ENCODE measurements at places on chromosomes 16 and 17.

DNA sequence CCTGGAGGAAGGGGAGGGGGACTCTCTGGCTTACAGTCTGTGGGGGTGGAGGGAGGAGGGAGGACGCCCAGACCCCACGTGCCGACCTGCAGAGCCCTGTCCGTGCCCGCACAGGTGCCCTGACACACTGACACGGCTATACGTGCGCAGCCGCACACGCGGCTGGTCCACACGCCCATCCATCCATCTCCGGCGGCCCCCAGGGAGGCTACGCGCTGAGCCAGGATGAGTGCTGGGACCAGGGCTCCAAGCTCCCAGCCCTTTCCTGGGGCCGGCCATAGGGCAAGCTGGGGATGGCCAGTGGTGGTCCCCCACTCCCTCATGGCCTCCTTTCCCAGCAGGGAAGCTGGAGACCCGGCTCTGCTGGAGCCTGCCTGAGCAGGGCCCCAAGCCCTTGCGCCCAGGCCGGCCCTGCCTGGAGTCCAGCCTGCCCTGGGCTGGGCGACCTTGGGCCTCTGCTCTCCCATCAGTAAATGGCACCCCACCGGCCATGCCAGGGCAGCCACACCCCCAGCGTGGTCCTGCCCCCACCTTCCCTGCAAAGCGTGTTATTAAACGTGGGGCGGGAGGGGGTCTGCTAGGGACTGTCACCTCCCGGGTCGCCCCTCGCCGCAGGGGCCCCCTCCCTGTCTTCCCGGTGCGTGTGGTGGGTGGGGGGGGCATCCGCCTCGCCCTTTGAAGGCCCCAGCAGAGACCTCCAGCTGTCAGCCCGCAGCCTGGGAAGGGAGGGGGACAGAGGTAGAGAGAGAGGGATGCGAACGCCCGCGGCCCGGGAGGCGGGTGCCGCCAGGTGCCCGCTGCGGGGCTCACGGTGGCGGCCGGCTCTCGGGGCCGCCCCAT, 863 bp downstream of the CASKIN1 start:
- no peak for DNase-seq

GRCh38 chr17:70295329-70295728, 126.0 kb downstream of the KCNJ2 start:
- DNase-seq: no peak

DNA sequence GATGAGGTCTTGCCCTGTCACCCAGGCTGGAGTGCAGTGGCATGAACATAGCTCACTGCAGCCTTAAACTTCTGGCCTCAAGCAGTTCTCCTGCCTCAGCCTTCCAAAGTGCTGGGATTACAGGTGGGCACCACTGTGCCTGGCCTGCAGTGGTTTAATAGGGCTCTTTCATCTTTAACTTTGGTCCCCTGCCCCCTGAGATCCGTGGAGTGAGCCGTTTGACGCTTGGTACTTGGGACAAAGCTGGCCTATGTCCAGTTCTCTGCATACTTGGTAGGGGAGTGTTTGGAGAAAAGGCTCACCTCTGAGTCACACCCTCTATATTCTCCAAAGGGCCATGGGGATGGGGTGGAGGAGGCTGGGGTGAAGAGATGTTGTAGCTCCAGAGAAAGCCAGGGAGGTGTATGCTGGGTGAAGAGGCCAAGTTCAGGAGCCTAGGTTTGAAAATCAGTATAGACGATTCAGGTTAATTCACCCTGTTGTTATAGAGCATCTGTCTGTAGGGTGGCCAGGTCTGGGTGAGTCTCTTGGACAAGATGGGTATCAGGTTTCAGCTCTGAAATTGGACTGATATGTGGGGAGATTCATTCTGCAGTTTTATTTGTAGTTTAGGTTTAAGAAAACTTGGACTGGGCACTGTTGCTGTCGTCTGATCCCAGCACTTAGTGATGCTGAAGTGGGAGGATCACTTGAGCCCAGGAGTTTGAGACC, 17.6 kb downstream of the ABCC1 start:
- peak; percentile 37 for DNase-seq

DNA sequence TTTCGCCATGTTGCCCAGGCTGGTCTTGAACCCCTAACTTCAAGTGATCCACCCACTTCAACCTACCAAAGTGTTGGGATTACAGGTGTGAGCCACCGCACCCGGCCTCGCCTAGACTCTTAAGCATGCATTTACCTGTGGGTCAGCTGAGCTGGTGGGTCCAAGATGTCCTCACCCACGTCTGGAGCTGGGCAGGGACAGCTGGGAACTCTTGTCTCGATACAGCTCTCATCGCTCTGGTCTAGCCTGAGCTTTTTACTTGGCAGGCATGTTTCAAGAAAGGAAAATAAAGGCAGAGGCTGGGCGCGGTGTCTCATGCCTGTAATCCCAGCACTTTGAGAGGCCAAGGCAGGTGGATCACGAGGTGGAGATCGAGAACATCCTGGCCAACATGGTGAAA, 56.9 kb upstream of the PHOSPHO1 start:
- DNase-seq: no peak

DNA sequence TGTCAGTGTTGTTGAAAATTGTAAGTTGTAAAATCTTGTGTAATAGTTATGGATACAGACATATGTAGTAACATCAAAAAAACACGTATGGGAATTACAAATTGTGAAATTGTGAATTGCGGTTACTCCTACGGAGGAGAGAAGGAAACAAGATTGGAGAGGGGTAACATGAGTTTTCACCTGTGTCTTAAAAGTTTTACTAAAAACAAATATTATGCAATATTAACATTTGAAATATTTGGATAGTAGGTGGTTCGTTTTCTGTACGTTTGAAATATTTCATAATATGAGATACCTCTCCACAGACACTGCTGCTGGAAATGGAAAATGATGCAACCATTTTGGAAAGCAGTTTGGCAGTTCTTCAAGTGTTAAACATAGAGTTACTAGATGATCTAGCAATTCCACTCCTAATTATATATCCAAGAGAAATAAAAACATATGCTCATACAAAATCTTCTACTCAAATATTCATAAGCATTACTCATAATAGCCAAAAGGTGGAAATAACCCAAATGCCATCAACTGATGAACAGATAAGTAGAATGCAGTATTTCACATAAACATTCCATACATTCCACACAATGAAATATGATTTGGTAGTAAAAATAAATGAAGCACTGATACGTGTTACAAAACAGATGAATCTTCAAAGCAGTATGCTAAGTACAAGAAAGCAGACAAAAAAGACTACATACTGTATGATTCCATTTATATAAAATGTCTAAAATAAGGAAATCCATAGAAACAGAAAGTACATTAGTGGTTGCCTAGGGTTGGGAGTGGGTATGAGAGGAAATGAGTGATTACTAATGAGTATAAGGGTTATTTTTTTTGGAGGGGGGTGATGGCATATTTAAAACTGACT, 40.7 kb upstream of the ABCA10 start:
- DNase-seq: peak; percentile 85

DNA sequence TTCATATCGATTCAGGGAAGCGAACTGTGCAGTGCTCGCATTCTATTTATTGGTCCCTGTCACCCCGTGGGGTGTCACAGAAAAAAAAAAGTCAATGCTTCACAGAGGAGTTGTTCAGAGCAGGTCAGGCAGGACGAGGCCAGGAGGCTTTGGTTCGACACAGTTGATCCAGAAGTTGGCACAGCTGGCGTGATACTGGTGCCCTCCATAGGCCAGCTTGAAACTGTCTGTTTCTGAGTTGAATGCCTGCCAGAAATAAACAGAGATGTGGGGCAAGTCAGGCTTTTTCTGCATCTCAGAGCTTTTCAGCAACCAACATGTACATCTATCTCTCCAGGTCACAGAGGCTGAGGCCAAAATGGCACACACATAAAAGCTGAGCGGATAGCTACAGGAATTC, 29.1 kb downstream of the DUSP14 start:
- DNase-seq: no peak

DNA sequence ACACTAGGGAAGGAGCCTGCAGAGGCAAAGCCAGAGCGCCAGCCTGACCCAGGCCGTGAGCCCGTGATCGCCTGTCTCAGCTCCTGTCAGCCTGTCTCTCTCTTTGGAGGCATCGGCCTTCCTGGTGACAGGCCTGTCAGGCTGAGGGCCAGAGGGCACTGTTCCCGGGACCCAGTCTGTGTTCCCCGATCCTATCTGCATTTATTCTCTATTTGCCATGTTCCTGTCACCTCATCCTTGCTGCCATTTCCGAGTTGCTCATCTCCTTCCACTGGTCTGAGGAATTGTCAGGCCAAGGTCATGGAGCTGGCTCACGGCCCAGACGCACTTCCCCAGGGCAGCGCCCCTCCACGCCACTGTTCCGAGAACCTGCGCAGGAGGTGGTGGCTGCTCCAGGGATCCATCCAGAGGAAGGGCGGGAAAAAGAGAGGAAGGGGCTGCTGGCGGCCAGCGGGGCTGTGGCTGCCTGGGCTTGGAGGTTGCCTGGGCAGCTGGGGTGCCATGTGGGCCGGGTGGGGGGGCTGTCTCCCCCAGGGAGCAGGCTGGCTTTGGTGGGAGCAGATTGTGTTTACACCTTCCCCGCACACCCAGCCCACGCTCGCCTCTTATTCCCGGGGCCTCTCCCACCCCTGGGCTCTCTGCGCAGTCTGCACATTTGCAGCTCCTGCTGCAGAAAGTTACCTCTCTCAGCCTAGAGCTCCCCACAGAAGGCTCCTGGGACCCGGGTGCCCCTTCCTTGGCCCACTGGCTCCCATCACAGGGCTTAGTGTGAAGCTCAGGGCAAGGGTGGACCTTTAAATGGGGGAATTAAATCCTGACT, 4.9 kb downstream of the PRCD start:
- no peak for DNase-seq

DNA sequence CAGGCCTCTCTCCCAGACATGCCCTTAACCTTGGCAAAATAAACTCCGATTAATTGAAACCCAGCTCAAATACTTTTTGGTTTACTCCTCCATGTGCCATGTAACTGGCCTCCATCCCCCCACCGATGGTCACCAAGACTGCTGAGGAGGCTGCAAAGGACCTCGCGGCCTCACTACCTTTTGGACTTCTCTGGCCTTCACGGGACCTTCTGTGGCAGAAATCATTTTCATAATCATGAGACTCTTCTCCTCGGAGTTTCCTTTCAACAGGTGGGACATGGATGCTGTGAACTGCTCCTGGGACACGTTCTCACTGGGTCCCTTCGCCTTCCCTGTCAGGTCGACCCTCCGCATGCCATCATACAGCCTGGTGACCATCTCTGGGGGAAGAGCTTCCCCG, 9.0 kb downstream of the MEAK7 start:
- DNase-seq: no peak

GRCh38 chr17:58913552-58913951, 157.9 kb downstream of the PPM1E start:
- DNase-seq: no peak

DNA sequence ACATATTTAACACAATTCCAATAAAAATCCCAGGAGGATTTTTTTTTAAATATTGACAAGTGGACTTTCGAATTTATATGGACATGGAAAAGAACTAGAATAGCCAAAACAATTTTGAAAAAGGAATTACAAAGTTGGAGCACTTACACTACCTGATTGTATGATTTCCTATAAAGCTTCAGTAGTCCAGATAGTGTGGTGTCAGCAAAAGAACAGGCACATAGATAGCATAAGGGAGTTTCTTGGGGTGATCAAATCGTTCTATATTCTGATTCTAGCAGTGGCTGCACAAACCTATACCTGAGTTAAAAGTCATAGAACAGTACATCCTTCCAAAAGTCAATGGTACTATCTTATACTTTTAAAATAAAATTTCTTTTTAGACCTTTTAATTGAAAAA, 66.4 kb upstream of the CES5A start:
- no peak for DNase-seq

DNA sequence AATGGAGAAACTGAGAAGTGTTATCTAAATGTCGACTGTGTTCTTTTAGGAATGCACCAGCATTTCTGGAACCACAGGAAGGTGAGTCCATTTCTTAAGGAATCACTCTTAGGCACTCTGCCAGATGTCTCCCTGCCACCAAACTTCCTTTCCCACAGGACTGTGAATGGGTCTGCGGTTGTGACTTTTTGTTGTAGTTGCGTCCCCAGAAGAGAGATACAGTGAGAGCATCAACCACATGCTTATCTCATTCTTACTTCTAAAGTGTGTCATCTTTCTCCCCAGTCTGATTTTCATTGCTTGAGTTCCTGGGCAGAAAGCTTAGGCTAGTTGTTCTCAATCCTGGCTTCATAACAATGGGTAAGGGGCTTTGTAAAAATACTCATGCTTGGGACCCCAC, 13.4 kb downstream of the ITPRIPL2 start:
- no peak for DNase-seq

DNA sequence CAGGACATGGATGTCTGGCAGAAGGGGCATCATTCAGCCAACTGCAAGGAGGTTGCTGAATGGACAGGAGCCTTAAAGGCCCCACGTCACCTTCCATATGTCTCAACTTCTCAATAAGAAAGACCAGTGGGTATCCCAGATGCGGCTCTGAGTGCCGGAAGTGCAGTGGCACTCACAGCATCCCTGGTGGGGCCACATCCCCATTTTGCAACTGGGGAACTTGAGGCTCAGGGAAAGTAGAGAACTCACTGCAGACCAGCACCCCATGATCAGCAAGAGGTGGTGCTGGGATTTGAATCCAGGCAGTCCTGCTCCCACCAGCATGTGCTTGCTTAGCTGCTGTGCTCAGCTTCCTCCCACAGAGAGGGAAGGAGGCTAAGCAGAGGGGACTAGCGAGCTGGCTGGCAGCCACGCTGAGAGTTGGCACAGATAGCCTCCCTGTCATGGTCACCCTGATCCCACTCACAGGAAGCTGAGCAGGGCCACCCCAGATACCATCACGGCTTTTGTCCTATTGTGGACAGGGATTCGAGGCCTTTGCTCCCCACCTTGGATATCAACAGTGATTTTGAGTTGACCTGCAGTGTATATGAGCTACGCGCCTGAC, 294.2 kb upstream of the FOXF1 start:
- DNase-seq: no peak

DNA sequence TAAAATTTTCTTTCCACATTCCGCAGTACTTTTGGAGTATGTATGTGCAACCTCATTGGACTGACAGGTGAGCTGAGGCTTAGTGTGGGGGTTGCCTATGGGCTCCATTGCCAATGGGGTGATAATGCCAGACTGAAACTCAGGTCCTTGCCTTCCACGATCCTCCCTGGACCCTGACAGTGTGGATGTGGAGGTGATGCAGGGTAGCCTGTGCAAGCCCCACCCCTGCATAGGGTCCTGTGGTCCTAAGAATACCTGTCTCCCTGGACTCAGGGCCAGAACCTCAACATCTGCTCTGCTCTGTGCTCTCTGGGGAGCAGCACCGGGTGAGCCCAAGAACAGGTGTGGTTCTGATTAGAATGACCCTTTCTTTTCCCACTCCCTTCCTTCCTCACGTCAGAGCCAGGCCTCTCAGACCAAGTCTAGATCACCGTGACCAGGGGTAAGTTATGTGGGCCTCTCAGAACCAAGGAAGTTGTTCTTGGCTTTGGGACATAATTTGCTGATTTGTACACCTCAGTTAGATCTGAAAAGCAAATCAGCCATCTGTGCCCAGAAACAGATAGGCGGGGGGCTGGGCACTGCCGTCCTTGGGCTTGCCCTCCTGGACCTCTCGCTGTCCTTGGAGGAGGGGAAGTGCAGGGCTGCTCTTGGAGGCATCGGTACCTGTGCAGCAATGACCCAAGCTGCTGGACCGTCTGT, 8.4 kb upstream of the TNS4 start:
- DNase-seq: no peak

Measured in endothelial cell of umbilical vein (primary cell).